Tibial nerve (tissue), 4 donors: ENCODE measurements at places on chromosomes 5 and 9. TPM values are rescaled to one million over a fixed set of nuclear protein-coding genes. Genes with fewer than 3 reads are reported as not detected.
A peak's percentile ranks its signal among the peaks of the same experiment; 100 is the strongest.

- no peaks in the 10 kb centered on the region for H3K27me3 ChIP-seq
- no peaks in the 10 kb centered on the region for H3K4me1 ChIP-seq
- no peak overlapping the region for H3K27ac ChIP-seq
- no peaks in the 10 kb centered on the region for H3K36me3 ChIP-seq
- H3K4me3 ChIP-seq, result no peak overlapping the region
These were observed 18.7 kb upstream of the GRPEL2 start for GRCh38 chr5:149326611-149327010.

TMOD1 gene
- 47.0 TPM for total RNA-seq

GRCh38 chr5:74386571-74387334 lies 253.8 kb downstream of the ENC1 start:
- peaks cover 26% of the 10 kb centered on the region for H3K4me1 ChIP-seq
- H3K27me3 ChIP-seq, result no peaks in the 10 kb centered on the region
- DNase-seq, result no peak
- H3K36me3 ChIP-seq, result no peaks in the 10 kb centered on the region
- H3K27ac ChIP-seq, result no peak overlapping the region

UBE2R2 gene
- 23.2 TPM for total RNA-seq

DNA sequence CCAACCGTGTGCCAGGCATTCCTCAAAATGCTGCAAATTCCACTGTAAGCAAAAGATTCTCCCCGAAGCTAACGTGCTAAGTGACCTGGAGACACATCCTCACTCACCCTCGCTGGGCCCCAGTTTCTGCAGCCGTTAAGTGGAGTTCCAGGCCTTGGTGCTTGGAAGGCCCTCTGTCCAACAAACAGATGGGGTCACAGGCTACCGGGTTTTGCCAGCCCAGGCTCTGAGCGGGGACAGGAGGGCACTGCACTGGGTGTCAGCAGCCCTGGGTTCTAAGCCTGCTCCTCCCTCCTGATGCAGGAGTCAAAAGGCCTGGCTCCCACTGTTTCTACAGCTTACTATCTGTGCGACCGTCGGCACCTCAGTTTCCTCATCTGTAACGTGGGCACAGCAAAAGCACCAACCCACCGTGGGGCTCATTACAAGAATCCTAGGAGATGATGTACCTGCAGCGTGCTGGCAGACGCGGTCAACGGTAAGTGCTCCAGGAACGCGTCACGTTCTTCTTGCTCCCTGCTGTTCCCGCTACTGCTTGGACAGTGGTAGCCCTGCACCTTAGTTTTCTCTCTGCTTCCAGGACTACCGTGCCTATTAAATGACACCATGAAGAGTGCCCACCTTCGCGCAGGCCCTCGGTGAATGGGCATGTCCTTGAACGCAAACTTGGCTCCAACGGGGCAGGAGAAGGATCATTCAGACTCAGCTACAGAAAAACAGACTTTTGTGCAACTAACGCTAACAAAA lies 84.8 kb downstream of the ADAMTS2 start:
- DNase-seq, result no peak
- no peaks in the 10 kb centered on the region for H3K36me3 ChIP-seq
- H3K4me3 ChIP-seq, result no peak overlapping the region
- H3K27ac ChIP-seq, result no peak overlapping the region
- peaks cover 59% of the 10 kb centered on the region for H3K4me1 ChIP-seq

DNA sequence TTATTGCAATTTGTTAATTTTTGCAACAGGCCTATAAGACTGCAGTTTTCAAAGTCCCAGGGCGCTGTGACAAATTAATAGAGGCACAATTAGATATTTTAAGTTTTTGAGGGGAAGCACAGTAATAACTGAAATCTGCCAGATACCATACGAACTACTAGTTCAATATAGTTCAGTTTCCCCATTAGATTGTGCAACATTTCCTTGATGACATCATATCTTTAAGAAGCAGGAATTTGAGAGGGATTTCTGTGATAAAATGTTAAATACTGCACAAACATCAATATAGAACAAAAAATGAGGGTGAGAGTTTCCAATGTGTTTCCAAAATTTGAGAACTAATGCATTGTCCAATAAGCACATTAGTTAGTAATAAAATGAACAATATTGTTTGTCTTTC lies 56.7 kb upstream of the GRIN3A start:
- DNase-seq, result no peak
- H3K27me3 ChIP-seq, result no peaks in the 10 kb centered on the region
- H3K4me3 ChIP-seq, result no peak overlapping the region
- no peaks in the 10 kb centered on the region for H3K36me3 ChIP-seq
- H3K4me1 ChIP-seq, result no peaks in the 10 kb centered on the region

DNA sequence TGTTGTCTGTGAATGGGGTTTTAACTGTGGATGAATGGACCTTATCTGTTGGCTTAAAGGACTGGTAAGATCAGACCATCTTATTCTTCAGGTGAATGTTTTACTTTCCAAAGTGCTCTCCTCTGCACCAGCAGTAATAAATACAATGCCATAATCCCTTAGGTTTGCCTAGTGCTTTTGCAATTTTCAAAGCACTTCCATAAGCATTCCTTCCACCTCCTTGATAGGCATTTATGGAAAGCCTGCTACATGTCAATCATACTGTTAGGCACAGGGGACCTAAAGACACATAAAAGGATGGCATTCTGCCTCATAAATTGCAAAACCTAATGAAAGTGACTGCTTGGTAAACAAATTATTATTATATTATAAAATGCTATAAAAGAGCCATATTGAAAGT lies 21.4 kb downstream of the IL7R start:
- DNase-seq, result no peak
- no peaks in the 10 kb centered on the region for H3K36me3 ChIP-seq
- no peak overlapping the region for H3K27ac ChIP-seq
- no peak overlapping the region for H3K4me3 ChIP-seq
- no peaks in the 10 kb centered on the region for H3K27me3 ChIP-seq
- H3K4me1 ChIP-seq, result no peaks in the 10 kb centered on the region

DNA sequence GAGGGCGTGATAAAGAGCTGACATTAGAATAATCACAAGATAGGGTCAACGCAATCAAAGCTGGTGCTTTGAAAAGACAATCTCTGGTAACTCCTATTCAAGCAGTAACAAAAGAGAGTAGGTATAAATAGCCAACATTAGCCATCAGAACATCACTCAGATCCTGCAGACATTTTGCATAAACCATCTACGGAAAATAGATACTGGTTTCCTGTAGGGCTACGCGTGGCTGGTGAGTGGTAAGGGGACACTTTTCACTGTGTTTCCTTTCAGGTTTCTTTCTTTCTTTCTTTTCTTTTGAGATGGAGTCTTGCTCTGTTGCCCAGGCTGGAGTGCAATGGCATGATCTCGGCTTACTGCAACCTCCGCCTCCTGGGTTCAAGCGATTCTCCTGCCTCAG lies 22.3 kb downstream of the TTF1 start:
- peaks cover 21% of the 10 kb centered on the region for H3K36me3 ChIP-seq
- DNase-seq, result no peak
- no peak overlapping the region for H3K27ac ChIP-seq
- H3K27me3 ChIP-seq, result no peaks in the 10 kb centered on the region
- no peaks in the 10 kb centered on the region for H3K4me1 ChIP-seq
- no peak overlapping the region for H3K4me3 ChIP-seq

GRCh38 chr5:61647672-61648071 lies 315.6 kb downstream of the ZSWIM6 start:
- no peaks in the 10 kb centered on the region for H3K4me1 ChIP-seq
- DNase-seq, result no peak
- no peak overlapping the region for H3K4me3 ChIP-seq

SNCAIP gene
- total RNA-seq, result 8.1 TPM

DNA sequence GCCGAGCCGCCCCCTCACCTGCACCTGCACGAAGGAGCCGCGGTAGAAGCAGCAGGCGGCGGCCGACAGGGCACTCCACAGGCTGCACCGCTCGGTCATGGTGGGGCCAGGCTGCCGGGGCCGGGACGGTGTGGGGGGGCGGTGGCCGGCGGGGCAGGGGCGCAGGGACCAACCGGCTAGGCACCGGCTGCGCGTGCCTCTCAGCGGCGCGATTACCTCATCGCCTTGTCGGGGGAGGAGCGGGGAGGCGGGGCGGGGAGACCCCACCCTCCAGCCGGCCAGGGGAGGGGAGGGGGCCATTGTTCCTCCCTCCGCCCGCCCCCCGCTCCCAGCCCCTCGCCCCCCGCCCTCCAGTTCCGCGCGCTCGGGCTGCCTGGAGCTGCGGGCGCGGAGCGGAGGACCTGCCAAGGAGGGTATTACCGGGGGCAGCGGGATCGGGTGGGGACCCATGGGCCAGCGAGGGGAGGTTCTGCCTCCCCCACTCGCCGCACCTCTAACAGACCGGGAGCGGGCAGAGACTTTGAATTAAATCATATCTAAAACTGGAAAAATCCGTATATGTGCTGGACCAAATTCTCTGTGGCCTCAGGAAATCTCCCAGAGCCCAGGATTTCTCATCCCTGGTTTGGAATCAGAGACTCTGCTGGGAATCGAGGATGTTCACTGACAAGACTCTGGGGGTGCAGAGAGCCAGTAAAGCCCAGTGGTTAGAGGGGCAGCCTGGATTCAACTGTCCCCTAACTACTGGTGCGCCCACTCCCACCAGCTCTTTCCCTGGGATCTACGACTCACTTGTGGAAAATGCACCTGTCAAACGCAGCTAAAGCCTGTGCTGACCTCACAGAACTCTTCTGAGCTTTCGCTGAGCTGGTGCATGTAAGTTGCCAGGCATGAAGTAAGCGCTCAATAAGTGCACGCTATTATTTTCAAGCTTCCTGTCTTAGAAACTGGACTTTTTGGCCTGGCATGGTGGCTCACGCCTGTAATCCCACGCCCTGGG lies 20.3 kb upstream of the TOR2A start:
- H3K27me3 ChIP-seq, result no peaks in the 10 kb centered on the region
- H3K4me1 ChIP-seq, result peaks cover 17% of the 10 kb centered on the region
- no peak overlapping the region for H3K27ac ChIP-seq
- no peak overlapping the region for H3K4me3 ChIP-seq
- no peak for DNase-seq

- DNase-seq, result no peak
- no peaks in the 10 kb centered on the region for H3K36me3 ChIP-seq
- H3K4me3 ChIP-seq, result no peak overlapping the region
These were observed 53.4 kb upstream of the TMC1 start for GRCh38 chr9:72467766-72468738.

GRCh38 chr9:89145097-89145496 lies 33.5 kb downstream of the SHC3 start:
- H3K4me1 ChIP-seq, result no peaks in the 10 kb centered on the region
- no peak for DNase-seq
- H3K27me3 ChIP-seq, result no peaks in the 10 kb centered on the region
- H3K36me3 ChIP-seq, result no peaks in the 10 kb centered on the region
- no peak overlapping the region for H3K27ac ChIP-seq
- no peak overlapping the region for H3K4me3 ChIP-seq

GRCh38 chr9:106753155-106753671 lies 109.8 kb upstream of the ZNF462 start:
- H3K36me3 ChIP-seq, result no peaks in the 10 kb centered on the region
- no peaks in the 10 kb centered on the region for H3K4me1 ChIP-seq
- no peak for DNase-seq
- no peaks in the 10 kb centered on the region for H3K27me3 ChIP-seq
- H3K4me3 ChIP-seq, result no peak overlapping the region

TRIM52 gene
- 14.5 TPM for total RNA-seq

ADCY2 gene
- 8.8 TPM for total RNA-seq

GRCh38 chr5:149372076-149372795 lies 6.9 kb downstream of the IL17B start:
- DNase-seq, result no peak
- H3K4me1 ChIP-seq, result no peaks in the 10 kb centered on the region
- H3K27ac ChIP-seq, result no peak overlapping the region
- H3K4me3 ChIP-seq, result no peak overlapping the region

GRCh38 chr5:160657068-160657507 lies 194.9 kb downstream of the ATP10B start:
- no peaks in the 10 kb centered on the region for H3K4me1 ChIP-seq
- H3K27me3 ChIP-seq, result no peaks in the 10 kb centered on the region
- H3K27ac ChIP-seq, result no peak overlapping the region
- H3K4me3 ChIP-seq, result no peak overlapping the region

ADAMTS6 gene
- total RNA-seq, result 2.9 TPM

GRCh38 chr5:6910950-6911349 lies 197.7 kb downstream of the TENT4A start:
- no peaks in the 10 kb centered on the region for H3K4me1 ChIP-seq
- no peaks in the 10 kb centered on the region for H3K27me3 ChIP-seq
- H3K27ac ChIP-seq, result no peak overlapping the region

ARID3C gene
- total RNA-seq, result 2.1 TPM

- DNase-seq, result no peak
- no peaks in the 10 kb centered on the region for H3K36me3 ChIP-seq
- H3K4me1 ChIP-seq, result peaks cover 71% of the 10 kb centered on the region
- no peak overlapping the region for H3K4me3 ChIP-seq
- no peaks in the 10 kb centered on the region for H3K27me3 ChIP-seq
- H3K27ac ChIP-seq, result peak overlapping the region; percentile 78
These were observed 64.3 kb downstream of the RAPGEF1 start for GRCh38 chr9:131675437-131676022.

DNA sequence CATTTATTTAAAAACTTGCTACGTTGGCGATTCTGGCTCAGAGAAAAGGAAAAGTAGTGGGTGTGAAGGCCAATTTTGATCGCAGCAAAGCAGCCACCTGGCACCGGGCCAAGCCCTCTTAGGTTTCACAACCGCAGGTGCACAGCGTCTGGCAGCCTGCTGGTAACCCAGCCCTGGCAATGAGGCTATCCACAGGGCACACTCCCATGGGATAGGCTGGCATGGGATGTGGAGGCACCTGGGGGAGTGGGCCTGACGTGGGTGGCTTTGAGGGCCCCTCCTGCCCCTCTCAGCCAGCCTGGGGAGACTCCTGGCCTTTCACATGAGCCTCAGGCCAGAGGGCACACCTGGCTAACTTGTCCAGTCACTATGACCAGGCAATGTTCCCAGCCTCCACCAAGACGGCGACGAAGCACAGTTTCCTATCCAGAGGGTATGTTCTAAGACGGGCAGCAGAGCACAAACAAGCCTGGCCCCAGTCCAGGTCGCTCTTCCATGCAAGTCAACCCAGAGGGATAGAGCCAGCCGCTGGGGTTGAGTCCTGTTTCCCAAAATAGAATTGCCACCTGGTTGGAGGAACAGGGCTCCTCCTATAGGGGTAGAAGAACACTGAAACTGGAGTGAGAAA lies 19.0 kb downstream of the CMBL start:
- no peaks in the 10 kb centered on the region for H3K27me3 ChIP-seq
- H3K4me1 ChIP-seq, result peaks cover 14% of the 10 kb centered on the region
- no peak overlapping the region for H3K4me3 ChIP-seq
- H3K36me3 ChIP-seq, result peaks cover 22% of the 10 kb centered on the region
- no peak overlapping the region for H3K27ac ChIP-seq

- no peak for DNase-seq
- H3K4me3 ChIP-seq, result no peak overlapping the region
- no peak overlapping the region for H3K27ac ChIP-seq
- H3K36me3 ChIP-seq, result no peaks in the 10 kb centered on the region
These were observed 35.7 kb downstream of the IRX4 start for GRCh38 chr5:1847056-1847455.

- H3K4me1 ChIP-seq, result no peaks in the 10 kb centered on the region
- no peak overlapping the region for H3K27ac ChIP-seq
- no peaks in the 10 kb centered on the region for H3K36me3 ChIP-seq
- no peak overlapping the region for H3K4me3 ChIP-seq
These were observed 77.7 kb upstream of the SNX2 start for GRCh38 chr5:122697191-122697590.

- DNase-seq, result no peak
- H3K27me3 ChIP-seq, result no peaks in the 10 kb centered on the region
- H3K27ac ChIP-seq, result peak overlapping the region; percentile 96
- no peak overlapping the region for H3K4me3 ChIP-seq
- H3K36me3 ChIP-seq, result no peaks in the 10 kb centered on the region
These were observed 33.3 kb downstream of the SH3PXD2B start for GRCh38 chr5:172421020-172421419.

- no peak for DNase-seq
- H3K36me3 ChIP-seq, result no peaks in the 10 kb centered on the region
- no peak overlapping the region for H3K4me3 ChIP-seq
- H3K27me3 ChIP-seq, result no peaks in the 10 kb centered on the region
These were observed 99.1 kb downstream of the ADAMTS6 start for GRCh38 chr5:65382582-65382981.
